ENCODE measurements at places on chromosomes 6 and 20.
A peak's percentile ranks its signal among the peaks of the same experiment; 100 is the strongest.

GRCh38 chr6:117264692-117265409 is 507 bp upstream of the VGLL2 start:
- DNase-seq, result peak; percentile 34

GRCh38 chr6:25404091-25404490 is 124.9 kb downstream of the CARMIL1 start:
- DNase-seq, result no peak

DNA sequence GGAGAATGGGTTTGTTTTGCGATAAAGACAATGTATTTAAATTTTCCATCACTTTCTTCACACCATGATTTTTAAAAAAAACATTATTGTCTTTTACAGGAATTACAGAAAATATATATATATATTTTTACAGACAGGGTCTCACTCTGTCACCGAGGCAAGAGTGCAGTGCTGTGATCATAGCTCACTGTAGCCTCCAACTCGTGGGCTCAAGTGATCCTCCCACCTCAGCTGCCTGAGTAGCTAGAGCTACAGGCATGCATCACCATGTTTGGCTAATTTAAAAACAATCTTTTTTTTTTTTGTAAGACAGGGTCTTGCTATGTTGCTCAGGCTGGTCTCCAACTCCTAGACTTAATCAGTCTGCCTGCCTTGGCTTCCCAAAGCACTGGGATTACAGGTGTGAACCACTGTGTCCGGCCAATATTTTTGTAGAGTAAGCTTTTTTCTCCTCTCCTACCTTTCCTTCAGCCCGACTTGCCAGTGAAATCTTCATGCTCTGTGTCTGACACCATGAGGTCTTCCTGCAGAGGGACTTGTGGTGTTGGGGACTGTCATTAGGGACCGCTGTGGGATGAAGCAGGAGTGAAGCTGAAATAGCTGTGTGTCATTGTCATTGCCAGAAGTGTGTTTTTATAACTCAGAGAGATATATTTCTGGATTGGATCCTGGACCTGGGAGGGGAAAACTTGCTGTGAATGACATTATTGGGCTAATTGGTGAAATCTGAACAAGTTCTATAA is 13.2 kb downstream of the DSP start:
- no peak for DNase-seq

DNA sequence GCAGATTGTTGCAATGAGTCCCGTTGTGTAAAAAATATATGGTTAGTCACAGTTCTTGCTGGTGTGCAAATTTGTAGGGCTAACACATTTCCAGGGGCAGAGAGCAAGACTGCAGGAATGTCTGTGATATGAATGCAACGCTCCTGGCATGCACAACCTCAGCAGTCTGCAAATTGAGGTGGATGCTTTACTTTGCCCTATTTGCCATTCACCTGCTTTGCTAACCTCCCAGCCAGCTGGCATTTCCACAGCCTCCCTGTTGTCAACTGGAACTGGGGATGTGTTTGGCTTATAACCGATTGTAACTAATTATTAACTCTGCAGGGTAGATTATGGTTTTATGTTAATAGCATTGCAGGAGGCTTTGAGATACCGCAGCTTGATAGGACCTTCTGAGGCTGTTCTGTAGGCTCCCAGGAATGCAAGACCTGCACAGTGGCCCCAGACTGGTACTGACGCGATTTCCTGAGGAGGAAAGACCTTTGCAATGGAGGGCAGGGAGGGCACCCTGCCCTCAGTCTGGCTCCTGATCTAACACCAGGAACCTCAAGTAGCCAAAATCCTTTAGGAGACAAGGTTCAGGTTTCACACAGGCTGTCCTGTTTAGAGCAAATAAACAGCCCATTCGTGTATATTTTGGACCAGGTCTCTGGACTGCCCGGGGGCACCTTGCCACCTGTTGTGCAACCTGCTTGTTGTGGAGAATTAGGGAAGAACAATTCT is 53.4 kb downstream of the EDN1 start:
- DNase-seq, result no peak

- DNase-seq, result no peak
Observed at GRCh38 chr6:144447472-144447871, 162.3 kb downstream of the UTRN start.

DNA sequence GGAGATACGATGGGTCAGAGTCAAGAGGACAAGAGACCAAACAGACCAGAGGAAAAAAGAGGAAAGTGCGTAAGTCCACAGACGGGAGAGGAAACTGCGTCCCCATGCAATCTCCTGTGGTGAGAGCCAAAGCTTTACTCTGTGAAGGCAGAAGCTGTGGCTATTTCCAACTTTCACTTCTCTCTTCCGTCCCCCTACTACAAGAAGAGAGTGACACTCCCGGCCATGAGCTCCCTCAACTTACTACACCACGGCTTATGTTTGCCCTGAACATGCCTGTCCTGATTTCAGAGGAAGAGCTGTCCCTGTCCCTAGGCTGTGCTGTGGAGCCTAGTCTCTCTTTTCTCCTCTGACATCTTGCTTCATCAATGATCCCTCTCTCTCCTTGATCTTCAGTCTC is 11.5 kb upstream of the SSR1 start:
- no peak for DNase-seq
